ENCODE measurements at places on chromosomes 1 and 21.

DNA sequence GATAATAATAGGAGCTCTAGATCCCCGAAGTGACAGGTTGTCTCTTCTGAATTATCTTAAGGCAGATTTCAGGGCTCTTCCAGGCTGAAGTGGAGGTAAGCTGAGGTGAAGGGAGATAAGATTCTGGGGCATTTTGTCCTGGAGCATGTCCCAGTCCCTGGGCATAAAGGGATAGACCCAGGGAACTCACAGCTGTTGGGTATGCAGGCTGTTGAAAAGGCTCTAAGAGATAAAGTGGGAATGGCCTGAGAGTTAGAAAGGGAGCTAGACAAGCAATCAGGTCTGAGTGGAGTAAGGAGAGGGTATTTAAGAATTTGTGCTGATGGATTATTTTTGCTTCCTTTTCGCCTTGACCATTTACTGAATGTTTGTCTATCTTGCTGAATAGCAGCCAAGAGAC is 123.7 kb downstream of the NOS1AP start:
- no peaks in the 10 kb centered on the region for H3K36me3 ChIP-seq
- peaks cover 7% of the 10 kb centered on the region for H3K27me3 ChIP-seq
- no peak overlapping the region for H3K27ac ChIP-seq

GRCh38 chr1:55353707-55354620 is 138.8 kb upstream of the USP24 start:
- no peak overlapping the region for H3K27ac ChIP-seq
- H3K4me3 ChIP-seq = no peak overlapping the region
- DNase-seq = no peak

GRCh38 chr21:45251635-45252447 is 35.9 kb downstream of the POFUT2 start:
- H3K4me3 ChIP-seq = no peak overlapping the region
- H3K36me3 ChIP-seq = no peaks in the 10 kb centered on the region
- H3K4me1 ChIP-seq = peaks cover 23% of the 10 kb centered on the region
- no peak overlapping the region for H3K27ac ChIP-seq
- no peak for DNase-seq

- H3K36me3 ChIP-seq = no peaks in the 10 kb centered on the region
- no peak overlapping the region for H3K27ac ChIP-seq
- H3K4me1 ChIP-seq = no peaks in the 10 kb centered on the region
- H3K27me3 ChIP-seq = no peaks in the 10 kb centered on the region
- no peak for DNase-seq
These were observed 190.9 kb upstream of the ADGRL4 start for GRCh38 chr1:79197421-79197820.

GRCh38 chr1:207578796-207579435 is 66.0 kb upstream of the CR1L start:
- no peaks in the 10 kb centered on the region for H3K4me1 ChIP-seq
- no peaks in the 10 kb centered on the region for H3K36me3 ChIP-seq
- no peaks in the 10 kb centered on the region for H3K27me3 ChIP-seq
- no peak overlapping the region for H3K27ac ChIP-seq

GRCh38 chr1:33703464-33703863 is 160.4 kb upstream of the HMGB4 start:
- no peak overlapping the region for H3K27ac ChIP-seq
- DNase-seq = no peak
- no peak overlapping the region for H3K4me3 ChIP-seq
- H3K27me3 ChIP-seq = no peaks in the 10 kb centered on the region
- no peaks in the 10 kb centered on the region for H3K4me1 ChIP-seq

DNA sequence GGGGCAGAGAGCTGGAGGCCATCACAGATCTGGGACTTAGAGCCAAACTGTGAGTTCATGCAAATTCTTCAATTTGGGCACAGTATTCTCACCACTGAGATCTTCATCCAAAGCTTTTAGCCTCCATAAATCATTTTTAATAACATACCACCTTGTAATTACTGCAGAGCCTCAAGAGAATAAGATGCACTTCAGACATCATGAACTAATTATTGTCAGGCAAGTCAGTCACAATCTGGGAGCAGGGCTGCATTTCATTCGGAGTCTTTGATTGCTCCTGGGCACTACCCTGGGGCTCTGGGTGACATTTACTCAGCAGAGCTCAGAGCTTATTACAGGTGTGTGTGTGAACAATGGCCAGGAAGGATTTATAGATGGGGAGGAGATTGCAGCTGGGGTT is 623.7 kb downstream of the PTPRU start:
- no peak overlapping the region for H3K27ac ChIP-seq
- no peak overlapping the region for H3K4me3 ChIP-seq
- H3K27me3 ChIP-seq = peaks cover 4% of the 10 kb centered on the region
- DNase-seq = no peak
- H3K4me1 ChIP-seq = no peaks in the 10 kb centered on the region

GRCh38 chr1:45359882-45360513 is 19.8 kb upstream of the MUTYH start:
- peak; percentile 37 for DNase-seq
- H3K4me3 ChIP-seq = no peak overlapping the region
- no peaks in the 10 kb centered on the region for H3K27me3 ChIP-seq

DNA sequence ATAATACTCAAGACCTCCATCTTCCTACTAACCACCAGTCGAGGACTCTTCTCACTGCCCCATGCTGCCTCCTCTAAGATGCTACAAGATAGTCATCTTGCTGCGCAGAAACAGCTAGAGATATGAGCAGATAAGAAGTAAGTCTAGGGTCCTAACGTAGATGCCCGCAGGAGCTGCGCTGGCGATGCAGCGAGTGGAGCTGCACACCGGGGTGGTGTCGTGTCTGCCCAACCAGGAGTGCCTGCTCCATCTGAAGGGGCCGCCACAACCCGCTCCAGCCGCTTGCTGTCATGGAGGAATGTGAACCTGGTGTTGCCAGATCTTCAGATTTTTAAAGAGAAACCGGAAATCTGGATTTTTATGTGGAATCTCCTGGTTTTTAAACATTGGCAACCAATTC is 175.1 kb downstream of the VPS13D start:
- DNase-seq = no peak
- H3K27me3 ChIP-seq = no peaks in the 10 kb centered on the region
- peaks cover 3% of the 10 kb centered on the region for H3K4me1 ChIP-seq
- H3K36me3 ChIP-seq = peaks cover 73% of the 10 kb centered on the region
- H3K27ac ChIP-seq = no peak overlapping the region

GRCh38 chr1:200323856-200324400 is 85.9 kb downstream of the ZNF281 start:
- no peak overlapping the region for H3K27ac ChIP-seq
- DNase-seq = no peak
- no peaks in the 10 kb centered on the region for H3K36me3 ChIP-seq

DNA sequence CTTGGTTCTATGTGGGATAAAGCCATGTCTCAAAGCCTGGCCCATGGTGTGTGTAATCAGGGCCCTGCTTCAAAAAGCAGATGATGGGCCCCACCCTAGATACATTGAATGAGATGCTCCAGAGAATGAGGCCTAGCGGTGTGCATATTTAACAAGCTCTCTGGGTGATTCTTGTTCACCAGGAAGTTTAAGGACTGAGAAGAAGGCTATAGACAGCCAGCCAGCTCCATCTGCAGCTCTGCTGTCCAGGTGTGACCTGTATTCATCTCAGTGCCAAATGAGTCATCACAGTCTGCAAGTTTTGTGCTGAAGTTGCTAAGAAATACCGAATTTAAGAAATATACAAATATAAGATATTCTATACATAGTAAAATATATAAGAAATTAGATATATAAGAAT is 182.0 kb upstream of the RUNX1 start:
- no peaks in the 10 kb centered on the region for H3K36me3 ChIP-seq
- no peaks in the 10 kb centered on the region for H3K27me3 ChIP-seq
- H3K4me1 ChIP-seq = peaks cover 21% of the 10 kb centered on the region
- H3K27ac ChIP-seq = no peak overlapping the region
- DNase-seq = no peak
